ENCODE measurements at places on chromosomes 12 and 14.
A peak's percentile ranks its signal among the peaks of the same experiment; 100 is the strongest.

- DNase-seq = no peak
Observed at GRCh38 chr12:121753844-121754264, 39.6 kb downstream of the RHOF start.

DNA sequence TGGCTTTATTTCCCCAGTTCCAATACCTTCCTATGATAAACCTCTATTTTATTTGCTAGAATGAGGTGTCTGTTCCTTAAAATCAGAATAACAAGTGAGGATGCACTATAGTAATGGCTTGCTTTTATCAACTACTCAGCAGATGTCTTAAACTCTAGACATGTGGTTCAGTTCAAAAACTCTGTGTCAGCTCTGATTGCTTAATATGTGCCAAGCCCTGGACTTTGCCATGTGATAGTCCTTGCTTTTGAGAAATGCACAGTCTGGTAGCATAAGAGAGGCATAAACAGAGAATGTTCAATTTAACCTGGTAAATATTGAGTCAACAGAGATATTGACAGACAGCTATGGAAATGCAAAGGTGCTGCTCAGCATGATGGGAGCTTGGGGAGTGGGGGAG lies 254.8 kb downstream of the PDZRN4 start:
- no peak for DNase-seq

DNA sequence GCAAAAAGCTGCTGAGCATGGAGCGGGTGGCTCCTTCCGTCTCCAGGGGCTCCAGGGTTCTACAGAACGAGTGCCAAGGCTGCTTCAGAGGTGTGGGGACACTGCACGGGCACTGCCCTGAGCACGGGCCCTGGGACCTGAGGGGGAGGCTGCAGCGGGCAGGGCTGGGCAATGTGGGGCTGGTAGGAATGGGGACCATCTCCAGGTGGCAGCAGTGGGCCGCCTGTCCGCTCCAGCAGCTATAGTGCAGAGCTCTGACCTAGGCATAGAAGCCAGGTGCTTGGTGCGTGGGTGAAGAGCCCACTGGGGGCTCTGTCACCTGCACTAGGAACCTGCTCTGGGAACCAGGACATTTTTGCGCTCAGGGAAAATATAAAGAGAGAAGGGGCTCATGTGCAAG lies 22.3 kb downstream of the HDAC7 start:
- no peak for DNase-seq

GRCh38 chr12:122669397-122670070 lies 33.6 kb downstream of the HCAR2 start:
- peak; percentile 62 for DNase-seq

DNA sequence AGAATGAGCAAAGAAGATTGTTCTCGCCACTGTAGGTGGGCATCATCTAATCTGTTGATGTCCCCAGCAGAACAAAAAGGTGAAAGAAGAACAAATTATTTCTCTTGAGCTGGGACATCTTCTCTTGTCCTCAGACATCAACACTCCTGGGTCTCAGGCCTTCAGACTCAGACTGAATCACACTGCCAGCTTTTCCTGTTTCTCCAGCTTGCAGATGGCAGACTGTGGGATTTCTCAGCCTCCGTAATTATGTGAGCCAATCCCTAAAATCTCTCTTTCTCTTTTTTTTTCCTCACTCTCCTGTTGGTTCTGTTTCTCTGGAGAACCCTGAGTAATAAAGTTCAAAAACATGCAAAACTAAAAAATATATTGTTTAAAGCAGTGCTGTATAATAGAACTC lies 3.7 kb upstream of the TMPRSS12 start:
- DNase-seq = no peak

DNA sequence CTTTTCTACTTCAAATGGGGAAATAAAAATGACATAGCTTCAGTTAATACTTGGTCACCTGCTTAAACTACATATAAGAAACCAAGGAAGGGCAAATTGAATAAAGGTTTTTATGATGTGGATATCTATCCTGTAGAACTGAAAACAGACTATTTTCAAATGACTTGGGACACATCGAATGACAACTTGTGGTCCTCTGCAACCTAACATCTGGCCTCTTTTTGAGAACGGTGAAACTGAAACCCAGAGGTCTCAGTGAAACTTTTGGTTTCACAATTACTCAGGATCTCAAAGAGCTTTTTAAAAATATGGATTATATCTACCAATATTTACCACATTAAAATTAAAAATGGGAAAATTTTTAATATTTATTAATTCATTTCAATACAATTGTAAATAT lies 65.2 kb downstream of the PPP2R5E start:
- no peak for DNase-seq

GRCh38 chr12:116406529-116406928 lies 129.0 kb upstream of the MED13L start:
- DNase-seq = peak; percentile 94

Measured in AG10803 (cell line).